ENCODE measurements at places on chromosomes 5 and 9.
A peak's percentile ranks its signal among the peaks of the same experiment; 100 is the strongest.

DNA sequence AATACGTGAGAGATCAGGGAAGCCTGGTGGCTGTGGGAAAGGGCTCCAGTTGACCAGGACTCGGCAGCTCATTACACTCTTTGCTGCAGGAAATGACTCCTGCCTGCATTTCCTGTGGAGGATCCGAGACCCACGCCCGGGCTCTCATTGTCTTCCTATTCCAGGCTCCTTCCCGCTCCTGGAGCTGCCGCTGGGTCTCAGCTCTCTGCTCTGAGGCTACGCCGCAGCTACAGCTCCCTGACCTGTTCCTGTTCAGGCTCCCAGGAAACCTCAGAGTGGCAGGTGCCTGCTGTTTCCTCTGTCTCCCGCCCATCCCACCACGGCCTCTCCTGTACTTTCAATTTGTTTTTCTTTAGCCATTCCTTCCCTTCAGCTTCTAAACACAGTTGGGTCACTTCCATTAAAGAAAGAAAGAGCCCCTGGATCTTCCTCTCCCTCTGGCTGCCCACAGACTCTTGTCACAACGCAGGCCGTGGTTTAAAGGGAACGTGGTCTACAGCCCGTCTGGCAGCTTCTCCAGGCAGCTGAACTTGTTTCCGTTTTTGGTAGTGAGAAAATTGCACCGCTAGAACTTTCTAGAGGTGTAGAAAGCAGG lies 71.5 kb downstream of the IL6ST start:
- DNase-seq = no peak

- DNase-seq = no peak
Measured at GRCh38 chr9:77589046-77589795, 58.9 kb downstream of the GNA14 start.

- peak; percentile 74 for DNase-seq
Measured at GRCh38 chr9:36572515-36573418, at the start of gene MELK. Gene MELK (plus strand): TSS chr9:36572895. CDS start chr9:36581682, 8,787 bp downstream.

DNA sequence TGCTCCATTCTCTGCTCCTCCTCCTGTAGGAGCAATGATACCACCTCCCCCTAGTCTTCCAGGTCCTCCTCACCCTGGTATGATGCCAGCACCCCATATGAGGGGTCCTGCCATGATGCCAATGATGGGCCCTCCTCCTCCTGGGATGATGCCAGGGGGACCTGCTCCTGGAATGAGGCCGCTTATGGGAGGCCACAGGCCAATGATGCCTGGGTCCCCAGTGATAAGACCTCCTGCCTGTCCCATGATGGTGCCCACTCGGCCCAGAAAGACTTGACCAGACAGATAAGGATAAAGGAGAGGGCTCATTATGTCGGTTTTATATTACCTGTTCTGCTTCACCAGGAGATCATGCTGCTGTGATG lies 26.2 kb upstream of the IQGAP2 start:
- DNase-seq = no peak

- DNase-seq = no peak
Measured at GRCh38 chr9:3949744-3950143, 350.1 kb downstream of the GLIS3 start.

- DNase-seq = no peak
Measured at GRCh38 chr5:133939668-133940067, 28.8 kb downstream of the C5orf15 start.

DNA sequence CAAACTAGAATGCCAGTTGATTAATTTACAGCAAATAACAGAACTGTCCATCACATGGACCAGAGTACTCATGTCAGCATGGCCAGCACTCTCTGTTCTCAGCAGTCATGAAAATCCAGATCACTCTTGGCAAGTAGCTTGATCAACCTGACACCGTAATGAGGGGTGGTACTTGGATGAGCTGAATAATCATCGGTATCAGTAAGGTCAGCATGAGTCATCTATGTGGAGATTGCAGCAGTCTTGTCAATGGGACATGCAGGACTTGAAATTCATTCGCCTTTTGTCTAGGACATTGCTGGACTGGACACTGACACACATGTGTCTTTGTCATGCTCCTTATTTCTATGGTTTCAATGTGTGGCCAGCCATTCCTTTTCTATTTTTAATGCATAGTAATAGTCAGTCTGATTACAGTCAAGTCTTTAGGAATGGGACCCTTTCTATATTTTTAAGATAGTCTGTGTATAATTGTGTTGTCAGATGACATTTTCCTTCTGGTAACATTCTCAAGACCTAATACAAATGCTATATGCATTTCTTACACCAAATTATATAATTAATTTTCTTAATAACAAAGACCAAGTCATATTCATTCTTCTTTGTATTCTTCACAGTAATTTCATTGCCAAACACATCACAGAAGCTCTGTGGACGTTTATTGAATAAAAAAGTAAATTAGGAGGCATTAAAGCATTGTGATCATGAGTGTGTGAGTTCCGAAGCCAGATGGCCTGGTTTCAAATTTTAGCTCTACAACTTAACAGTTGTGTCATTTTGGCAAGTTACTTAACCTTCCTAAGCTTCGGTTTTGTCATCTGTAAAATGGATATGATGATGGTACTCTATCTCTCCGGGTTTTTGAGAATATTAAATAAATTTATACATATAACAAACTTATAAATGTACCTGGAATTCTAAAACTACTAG lies 57.4 kb downstream of the ADAMTSL1 start:
- DNase-seq = no peak

DNA sequence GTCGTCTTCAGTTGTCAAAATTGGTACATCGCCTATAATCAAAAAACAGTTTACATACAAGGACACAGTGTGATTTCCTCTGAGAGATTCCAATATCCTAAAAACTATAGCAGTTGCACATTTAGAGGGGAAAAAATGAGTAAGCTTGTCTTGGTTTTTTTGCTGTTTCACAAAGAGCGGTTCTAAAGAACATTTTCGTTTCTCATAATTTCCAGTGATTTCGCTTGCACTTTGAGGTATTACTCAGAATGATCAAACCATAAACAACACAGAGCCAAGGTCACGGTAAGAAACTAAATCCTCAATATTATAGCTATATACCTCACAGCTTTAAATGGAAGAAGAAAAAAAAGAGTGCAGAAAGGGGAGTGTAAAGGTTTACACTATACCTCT lies 861 bp downstream of the MTX3 start:
- no peak for DNase-seq

DNA sequence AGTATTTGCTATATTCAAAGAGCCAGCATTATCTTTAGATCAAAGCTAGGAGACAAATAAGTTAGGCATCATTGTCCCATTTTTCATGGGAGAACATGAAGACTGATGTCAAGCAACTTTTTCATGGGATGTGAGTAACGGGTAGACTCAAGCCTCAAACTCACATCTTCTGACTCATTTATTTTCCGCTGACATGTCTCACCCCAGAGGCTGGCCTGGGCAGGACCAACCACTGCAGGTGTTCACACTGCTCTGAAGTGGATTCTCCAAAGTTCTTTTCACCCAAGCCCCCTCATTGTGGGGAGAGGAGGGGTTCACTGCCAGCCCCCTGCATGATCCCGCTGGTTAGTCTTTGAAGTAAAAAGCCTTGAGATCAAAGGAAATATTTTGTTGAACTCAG lies 34.9 kb upstream of the BASP1 start:
- no peak for DNase-seq

DNA sequence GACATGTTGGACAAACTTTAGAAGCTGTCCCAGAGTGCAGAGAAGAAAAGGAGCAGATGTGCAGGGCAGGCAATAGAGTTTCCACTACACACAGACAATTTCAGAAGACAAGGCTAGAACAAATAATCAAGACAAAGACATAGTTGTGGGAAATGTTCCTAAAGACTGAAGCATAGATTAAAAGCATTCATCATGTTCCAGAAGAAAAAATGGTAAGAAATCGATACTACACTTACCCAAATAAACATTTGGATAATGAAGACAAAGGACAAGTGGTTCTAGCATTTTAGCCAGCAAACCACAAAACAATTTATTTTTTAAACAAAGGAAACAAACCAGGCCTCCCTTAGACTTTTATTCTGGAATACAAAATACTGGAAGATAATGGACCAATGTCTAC lies 97.9 kb downstream of the FSTL4 start:
- no peak for DNase-seq

DNA sequence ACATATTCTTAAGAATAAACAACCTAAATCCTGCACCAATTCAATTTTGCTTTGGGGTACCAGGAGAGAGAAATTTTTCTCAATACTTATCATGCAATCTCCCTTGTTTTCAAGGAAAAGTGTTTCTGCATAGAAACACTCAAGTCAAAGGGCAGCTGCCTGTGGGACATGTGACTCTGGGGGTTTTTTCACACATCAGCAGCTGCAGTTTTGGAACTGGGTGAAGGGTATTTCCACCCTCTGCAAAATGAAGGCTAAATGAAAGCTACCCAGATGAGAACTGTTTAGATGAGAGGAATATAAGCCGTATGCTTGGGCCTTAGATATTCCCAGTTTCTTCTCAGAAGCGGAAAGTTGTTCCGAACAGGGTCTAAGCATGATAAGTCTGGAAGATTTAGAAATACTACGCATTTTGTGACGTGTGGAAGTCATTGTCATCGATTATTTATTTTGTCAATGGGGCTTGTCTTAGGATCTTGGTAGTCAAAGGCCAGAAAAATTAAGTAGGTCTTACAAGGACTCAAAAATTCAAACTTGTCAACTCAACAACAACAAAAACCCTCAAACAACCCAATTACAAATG lies 64.3 kb upstream of the BOD1 start:
- no peak for DNase-seq

DNA sequence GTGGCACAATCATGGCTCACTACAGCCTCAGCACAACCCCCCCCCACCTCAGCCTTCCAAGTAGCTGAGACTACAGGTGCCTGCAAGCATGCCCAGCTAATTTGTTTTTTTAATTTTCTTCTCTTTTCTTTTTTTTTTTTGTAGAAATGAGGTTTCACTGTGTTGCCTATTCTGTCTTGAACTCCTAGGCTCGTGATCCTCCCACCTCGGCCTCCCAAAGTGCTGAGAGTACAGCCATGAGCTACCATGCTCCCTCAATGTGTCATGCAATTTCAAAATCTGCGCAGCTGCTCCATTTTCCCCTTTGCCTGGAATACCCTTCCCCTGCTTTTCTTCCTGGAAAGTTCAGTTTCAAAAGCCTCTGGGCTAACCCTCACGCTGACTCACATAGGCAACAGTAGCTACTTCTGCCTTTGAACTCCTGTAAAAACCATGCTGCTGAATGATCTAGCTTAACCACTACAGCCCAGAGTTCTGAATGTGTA lies 71.0 kb upstream of the IL7R start:
- peak; percentile 53 for DNase-seq

- no peak for DNase-seq
Measured at GRCh38 chr5:128869970-128870369, 95.3 kb upstream of the SLC27A6 start.

DNA sequence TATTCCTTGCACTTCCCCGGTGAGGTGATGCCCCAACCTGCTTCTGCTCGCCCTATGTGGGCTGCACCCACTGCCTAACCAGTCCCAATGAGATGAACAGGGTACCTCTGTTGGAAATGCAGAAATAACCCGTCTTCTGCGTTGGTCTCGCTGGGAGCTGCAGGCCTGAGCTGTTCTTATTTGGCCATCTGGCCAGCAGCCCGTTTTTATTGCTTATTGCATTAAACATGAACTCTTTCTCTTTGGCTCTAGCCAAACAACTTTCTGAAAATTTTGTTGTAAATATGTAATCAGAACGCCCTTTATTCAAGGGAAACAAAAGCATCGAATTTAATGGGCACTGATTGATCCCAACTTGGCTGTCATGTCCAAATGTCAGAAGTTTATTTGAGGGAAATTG lies 124.7 kb upstream of the FTMT start:
- no peak for DNase-seq

- DNase-seq = no peak
Measured at GRCh38 chr9:5798581-5798980, 34.3 kb downstream of the ERMP1 start.

DNA sequence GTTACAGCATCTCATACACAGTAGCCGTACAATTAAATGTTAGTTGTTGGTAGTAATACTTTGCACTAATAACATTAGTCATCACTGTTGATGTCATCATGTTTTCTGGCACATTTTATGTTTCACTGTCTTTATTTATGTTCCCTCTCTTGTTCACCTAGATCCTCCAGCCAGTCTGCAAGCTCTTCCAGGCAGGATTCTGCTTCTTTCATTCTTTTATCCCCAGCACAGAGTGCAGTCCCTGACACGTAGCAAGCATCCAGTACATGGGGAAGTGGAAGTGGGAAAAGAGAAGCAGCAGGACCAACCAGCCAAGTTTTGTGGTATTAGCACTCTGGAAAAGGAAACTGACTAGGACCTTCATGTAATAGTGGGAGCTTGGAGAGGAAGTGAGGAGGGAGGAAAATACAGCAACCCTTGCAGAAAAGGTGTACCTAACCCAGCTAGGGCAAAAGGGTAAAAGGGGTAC lies 89.7 kb upstream of the SLC44A1 start:
- no peak for DNase-seq

DNA sequence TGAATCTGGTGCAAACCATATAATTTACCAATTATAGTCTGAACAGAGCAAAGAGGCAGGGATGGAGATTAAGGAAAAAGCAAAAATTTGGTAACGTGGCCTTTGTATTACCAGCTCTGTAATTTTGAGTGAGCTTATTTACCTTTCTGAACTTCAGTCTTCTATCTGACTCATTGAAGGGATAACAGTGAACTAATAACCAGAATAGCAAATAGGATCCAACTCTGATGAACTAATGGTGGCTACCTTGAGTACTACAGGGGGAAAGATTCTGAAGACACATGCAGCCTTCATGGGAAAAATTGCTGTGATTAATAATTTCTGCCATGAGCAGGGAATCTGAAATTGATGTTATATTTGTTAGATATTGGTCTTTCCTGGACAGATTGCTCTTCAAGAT lies 23.0 kb upstream of the LARP1 start:
- no peak for DNase-seq

- no peak for DNase-seq
Measured at GRCh38 chr9:110007477-110008270, 200.3 kb downstream of the C9orf152 start.

- no peak for DNase-seq
Measured at GRCh38 chr9:137619240-137620047, 639 bp downstream of the EHMT1 start.

- no peak for DNase-seq
Measured at GRCh38 chr9:128026773-128027541, 40.2 kb downstream of the NAIF1 start.

DNA sequence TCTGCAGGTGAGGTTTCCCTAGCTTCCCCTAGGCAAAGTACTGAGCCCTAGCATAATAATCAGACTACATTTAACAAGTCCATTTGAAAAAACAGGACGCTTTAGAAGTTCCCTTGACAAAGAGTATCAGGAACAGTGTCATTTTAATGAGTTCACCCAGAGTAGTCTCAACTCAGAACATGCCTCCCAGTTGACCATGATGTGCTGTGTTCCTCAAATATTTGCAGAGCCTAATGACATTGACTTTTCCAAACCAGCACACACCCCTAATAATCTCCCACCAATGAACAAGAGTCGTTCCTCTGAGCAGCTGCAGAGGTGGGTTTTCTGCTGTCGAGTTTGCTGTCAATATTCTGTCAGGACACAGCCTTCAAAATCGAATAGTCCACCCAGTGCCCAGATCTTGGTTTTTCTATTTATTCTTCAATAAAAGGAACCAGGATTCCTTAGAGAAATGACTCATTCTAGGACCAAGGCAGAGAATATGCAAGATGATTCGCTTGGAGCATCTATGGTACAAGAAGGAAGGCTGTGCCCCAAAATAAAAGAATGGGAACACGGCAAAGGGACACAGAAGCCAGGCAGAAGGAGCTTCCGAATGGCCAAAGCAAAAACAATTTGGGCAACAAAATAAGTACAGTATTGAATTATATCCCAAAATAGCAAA lies 57.6 kb downstream of the OTULIN start:
- DNase-seq = no peak

All from stimulated activated CD4-positive, alpha-beta T cell treated with anti-CD3 and anti-CD28 coated beads, TNF-alpha, amount 100 ng/mL, for 24 hours (primary cell).